Activated gamma-delta T cell (primary cell): ENCODE measurements at places on chromosomes 3 and 15.

DNA sequence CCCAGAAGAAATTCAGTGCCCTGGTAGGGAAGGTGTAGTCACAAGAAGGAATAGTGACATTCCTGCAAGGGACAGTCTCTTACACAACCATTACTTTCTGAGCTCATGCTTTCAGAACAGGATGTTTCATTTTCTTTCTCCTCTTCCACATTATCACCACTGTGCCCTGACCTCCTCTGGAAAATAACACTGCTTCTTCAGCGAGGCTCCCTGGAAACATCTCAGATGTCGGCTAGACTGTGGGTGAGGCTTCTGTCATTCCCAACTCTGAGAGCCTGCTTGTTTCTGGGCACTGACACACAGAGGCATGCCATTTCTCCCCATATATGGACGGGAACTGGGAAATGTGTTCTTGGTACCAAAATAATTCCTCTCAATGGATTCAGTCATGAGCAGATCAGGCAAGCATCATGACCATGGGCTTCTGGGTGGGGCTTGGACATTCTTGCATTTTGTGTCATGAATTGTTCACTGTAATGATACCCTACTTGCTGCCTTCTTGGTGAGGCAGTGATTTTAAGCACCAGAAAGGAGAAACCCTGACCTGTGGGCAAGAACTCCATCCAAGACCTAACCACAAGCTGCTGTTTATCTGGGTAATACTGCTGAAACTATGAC, 14.3 kb upstream of the TNFAIP8L3 start:
- DNase-seq = no peak

DNA sequence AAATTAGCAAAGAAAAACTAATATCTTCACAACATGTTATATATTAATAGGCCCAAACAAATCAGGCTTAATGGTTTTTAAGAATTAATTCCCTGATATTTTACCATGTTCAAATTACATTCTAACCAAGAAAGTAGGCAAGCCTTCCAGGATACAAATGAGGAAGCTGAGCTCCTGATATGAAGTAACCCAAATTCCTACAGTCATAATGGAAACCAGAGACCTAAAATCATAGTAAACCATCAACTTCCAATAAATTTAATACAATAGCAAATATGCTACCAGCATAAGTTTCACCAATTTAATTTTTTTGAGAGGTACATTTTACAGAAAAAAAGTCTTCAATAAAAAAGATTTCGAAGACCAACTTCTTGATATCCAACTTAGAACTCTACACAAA, 3.8 kb downstream of the DCBLD2 start:
- DNase-seq = no peak

DNA sequence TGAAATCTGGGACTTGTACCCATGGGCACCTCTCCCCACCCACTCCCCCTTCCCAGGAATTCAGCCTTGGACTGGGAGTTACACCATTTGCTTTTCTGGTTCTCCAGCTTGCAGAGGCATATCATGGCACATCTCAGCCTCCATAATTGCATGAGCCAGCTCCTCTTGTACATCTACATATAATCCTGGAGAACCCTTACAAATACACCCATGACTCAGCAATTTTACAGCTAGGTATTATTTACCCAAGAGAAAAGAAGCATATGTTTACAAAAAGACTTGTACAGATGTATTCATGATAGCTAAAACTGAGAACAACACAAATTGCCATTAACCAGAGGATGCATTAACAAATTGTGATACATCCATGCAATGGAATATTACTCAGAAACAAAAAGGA, 58.4 kb downstream of the RPLP1 start:
- DNase-seq = no peak

DNA sequence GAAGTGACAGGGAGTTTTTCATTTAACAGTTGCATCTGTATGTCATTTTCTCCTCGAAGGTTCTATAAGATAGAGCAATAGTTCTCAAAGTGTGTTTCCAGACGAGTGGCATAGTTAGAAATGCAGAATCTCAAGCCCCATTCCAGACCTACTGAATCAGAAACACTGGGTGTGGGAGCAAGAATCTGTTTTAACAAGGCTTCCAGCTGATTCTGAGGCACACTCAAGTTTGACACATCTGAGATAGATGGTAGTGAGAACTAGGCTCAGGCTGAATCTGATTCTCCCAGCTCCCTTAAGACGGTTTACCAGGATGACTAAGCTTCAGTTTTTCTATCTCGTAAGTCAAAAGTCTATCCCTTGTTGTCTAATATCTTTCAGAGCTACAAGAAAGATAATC, 159.8 kb upstream of the NUDT16 start:
- DNase-seq = no peak

GRCh38 chr3:152364237-152364636, 95.5 kb downstream of the MBNL1 start:
- no peak for DNase-seq

GRCh38 chr3:65776081-65776480, 262.6 kb downstream of the MAGI1 start:
- DNase-seq = no peak
